Suppressor macrophage (primary cell): ENCODE measurements at places on chromosomes 4 and X.

- DNase-seq: peak; percentile 8
Measured at GRCh38 chrX:67351411-67351810, 192.4 kb upstream of the AR start.

DNA sequence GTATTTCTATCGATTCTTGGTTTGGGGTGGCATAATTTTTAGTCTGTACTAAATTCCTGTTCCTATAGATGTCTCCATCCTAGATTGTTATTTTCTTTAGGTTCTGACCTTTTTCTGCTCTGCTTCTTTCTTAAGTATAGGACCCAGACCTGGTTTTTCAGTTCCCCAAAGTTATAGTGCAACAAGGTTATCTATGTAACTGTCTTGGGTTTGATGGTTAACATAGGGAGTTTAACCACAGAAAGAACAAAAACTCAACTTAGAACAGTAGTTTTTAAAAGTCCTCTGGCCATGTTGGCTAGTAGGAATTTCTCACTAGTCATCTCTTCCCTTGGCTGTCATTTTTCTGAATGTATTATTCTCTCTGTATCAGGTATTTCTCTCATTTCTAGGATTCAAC, 38.8 kb upstream of the MAD2L1 start:
- no peak for DNase-seq

DNA sequence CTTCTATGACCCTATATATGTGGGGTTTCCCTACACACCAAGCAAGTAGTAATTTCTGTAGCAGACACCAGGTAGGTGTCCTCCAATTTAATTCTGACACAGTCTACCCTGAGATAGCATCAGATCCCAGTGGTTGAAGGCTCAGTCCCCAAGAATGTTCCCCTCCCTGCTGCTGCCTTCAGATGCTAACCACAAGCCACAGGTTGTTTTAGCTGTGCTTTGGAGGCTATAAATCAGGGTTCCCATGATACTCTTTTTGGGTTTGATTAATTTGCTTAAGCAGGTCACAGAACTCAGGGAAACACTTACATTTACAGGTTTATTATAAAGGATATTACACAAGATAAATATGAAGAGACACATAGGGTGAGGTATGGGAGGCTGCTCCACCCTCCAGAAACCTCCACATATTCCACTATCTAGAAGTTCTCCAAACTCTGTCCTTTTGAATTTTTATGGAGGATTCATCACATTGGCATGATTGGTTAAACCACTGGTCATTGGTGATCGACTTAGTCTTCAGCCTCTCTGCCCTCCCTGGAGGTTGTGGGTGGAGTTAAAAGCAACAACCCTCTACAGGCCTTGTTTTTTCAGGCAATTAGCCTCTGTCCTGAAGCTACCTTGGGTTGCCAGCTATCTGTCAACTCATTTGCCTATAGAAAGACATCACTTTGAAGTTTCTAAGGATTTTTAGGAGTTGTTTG, 50.8 kb downstream of the GRIA2 start:
- no peak for DNase-seq

- DNase-seq: no peak
Measured at GRCh38 chr4:118346495-118346894, 6.3 kb downstream of the PRSS12 start.

DNA sequence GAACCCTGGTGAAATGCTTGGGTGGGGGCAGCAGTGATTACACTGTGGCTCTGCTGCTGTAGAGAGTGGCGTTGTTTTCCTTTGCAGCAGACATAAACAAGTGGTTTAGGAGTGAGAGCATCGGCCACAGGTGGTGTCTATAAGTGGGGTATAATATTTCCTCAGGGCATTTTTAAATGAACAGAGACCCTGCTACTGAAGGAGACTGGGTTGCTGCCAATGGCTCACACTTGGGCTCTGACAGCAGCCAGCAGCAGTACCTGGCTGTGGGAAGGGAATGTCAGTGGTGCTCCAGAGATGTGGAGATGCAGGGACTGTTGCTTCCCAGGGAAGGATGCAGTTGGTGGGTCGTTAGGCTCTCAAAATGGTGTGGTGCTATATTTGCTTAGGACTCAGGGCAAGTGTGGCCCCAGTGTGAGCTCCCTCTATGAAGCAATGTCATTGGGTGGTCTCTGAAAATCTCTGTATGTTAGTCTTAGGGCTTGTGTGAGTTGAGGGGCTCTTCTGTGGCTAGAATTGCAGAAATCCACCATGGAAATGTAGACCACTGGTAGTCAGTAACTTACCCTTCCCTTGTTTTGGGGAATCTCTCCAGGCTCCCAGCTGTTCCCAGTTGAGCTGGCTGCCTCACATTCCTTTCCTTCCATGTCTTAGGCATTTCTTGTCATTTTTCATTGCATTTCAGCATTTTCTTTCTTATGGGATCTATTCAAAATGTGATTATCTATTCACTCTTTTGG, 1023.0 kb upstream of the GRID2 start:
- no peak for DNase-seq

DNA sequence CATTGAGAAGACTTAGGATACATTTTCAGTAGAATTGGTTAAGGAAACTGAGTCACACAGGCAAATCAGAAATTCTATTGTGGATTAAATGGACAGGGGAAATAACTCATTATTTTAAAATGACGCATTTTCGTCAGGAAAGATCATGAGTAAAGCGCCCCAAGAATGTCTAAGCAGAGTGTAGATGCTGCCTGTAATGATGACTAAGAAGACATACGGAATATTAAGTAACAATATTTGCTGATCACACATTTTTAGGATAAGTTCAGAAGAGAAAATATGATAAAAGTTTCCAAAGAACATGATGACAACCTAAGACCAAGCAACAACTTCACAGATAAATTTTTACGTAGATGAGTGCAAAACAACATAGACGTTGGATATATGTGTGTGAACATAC, 596.3 kb upstream of the TENM3 start:
- no peak for DNase-seq

GRCh38 chr4:2767705-2768074, 11.6 kb upstream of the TNIP2 start:
- DNase-seq: no peak

DNA sequence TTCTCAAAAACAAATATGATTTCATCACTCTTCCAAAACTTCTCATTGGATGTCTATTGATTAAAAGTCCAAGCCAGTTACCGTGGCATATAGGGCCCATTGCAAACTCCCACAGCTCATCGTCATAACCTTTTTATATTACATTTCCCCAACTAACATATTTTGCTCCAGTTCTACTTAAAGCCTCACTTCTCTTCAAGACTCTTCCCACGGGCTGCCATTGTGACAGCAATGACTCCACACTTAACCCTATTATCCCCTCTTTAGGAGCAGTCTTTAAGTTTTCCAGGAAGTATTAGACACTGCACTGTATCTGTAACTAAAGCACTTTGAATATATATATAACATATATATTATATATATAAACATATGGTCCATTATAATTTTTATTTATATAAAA, 44.5 kb downstream of the DTHD1 start:
- DNase-seq: peak; percentile 86

DNA sequence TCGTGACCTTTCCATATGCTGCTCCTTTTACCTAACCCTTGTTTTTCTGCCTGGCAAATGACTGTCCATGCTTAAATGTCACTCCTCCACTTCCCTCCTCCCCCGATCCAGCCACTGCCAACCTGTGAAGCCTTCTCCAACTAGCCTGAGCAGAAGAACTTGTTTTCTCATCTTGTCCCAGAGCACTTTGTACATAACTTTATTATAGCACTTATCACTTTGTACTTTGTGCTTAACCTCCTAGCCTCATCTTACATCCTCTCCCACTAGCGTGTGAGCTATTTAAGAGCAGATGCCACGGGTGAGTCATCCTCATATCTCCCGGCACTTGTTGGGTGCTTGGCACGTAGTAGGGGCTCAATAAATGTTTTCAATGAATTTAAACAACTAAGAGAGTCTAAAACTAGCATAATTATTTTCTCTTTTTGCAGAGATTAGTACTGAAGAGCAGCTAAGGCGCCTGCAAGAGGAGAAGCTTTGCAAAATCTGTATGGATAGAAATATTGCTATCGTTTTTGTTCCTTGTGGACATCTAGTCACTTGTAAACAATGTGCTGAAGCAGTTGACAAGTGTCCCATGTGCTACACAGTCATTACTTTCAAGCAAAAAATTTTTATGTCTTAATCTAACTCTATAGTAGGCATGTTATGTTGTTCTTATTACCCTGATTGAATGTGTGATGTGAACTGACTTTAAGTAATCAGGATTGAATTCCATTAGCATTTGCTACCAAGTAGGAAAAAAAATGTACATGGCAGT, 46.9 kb downstream of the XIAP start:
- DNase-seq: no peak

DNA sequence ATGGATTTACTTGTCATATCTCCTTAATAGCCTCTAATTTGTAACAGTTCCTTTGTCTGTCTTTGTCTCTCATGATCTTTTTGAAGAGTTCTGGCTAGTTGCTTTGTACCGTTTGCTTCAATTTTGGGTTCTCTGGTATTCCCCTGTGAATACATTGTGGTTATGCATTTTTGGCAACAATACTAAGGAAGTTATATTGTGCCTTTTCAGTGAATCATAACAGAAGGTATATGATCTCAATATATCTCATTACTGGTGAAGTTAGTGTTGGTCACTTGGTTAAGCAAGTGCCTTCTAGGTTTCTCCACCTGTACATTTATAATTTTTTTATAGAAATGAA, 48.6 kb downstream of the DCLK2 start:
- peak; percentile 22 for DNase-seq

DNA sequence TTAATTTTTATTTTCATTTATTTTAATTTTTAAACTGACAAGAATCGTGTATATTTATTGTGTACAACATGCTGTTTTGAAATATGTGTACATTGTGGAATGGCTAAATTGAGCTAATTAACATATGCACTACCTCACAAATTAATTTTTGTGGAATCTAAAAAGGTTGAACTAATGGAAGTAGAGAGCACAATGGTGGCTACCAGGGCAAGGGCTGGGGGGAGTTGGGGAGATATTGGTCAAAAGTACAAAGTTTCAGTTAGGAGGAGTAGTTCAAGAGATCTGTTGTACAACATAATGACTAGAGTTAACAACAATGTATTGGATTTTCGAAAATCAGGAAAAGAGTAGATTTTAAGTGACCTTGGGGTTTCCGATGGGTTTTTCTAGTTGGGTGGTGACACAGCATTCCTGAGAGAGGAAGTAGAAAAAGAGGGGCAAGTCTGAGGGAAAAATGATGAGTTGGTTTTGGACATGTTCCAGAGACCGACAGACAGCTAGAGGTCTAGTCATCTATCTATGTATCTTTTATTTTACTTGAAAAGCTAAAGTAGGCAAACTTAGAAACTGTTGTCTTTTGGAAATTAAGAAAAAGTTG, 23.2 kb downstream of the APOO start:
- DNase-seq: peak; percentile 80

DNA sequence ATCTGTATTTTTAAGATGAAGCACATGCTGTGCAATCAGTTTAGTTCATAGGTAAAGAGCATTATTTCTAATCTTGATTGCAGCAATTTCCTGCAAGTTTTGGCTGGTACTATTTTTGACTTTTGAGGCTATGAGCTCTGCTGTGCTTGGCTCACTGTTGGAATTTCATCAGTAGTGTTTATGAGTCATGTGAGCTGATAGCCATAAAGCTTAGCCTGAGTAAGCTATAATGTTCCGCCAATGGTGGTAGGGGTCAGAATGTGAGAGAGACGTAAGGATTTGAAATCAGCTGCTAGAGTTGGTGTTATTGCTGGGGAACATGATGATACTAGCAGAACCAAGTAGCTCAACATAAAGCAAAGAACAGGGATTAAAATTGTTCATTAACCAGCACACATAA, 590.9 kb upstream of the GNPDA2 start:
- no peak for DNase-seq

GRCh38 chrX:106718709-106719108, 7.8 kb upstream of the RNF128 start:
- no peak for DNase-seq

DNA sequence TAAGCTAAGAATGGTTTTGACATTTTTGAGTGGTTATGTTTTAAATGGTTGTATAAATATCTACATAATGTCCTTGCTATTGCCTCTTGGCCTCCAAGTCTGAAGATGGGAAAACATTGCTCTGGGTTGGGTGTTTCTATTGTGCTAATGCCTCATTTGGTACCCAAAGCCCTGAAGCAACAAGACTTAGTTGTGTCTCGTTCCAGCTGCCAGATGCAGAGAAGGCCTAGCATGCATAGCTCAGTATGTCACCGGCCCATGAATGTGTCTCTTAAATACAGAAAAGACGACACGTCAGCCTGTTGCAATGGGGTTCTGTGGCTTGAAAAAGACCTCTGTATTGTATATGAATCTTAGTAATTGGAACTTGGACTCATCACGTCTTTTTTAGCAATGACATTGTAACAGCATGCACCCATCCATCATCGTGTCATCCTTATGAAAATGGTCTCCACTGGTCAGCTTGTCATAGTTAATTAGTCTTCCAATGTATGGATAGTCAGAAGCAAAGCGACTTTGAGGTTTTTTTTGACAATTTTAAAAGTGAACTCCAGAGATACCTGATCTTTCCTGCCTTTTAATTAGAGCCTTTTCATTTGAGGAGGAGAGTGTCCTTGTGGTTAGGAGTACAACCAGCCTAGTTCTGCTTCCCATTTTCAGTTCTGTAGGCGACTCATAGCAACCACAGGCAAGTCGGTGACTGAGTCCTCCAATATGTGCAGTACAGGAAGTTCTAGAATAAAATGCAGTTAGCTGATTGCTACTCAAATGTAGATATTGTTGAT, 126.4 kb upstream of the GATB start:
- DNase-seq: peak; percentile 65

DNA sequence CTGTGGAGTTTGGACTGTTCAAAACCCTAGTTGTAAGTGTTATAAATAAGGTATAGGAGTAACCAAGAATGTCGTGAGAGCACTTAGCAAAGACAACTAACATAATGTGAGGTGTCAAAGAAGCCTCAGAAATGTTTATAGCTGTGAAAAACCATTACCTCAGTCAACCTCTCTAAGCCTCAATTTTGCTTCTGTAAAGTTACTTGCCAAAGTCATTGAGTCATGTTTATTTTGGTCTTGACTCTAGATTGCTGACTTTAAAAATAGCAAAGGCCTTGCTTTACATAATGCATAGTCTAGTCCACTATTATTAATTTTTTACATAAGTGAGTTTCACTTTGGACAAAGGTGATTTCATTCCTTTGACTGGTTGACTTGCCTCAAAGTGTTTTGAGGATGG, 257.6 kb upstream of the CXXC4 start:
- DNase-seq: no peak

DNA sequence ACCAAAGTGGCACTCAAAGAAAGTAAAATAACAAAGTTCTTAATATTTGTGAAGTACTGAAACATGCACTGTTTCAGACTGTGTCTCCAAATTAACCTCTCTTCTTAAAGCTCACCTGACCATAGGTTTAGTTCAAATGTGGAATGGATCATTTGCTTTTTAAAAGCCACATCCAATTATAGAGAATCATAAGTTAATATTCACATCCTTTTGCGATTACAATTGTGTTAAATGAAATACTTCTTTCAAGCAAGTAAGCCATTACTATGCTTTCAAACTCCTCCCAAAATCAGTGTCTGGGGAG, 95.3 kb upstream of the PTPN13 start:
- no peak for DNase-seq

GRCh38 chr4:158605393-158605792, 66.3 kb downstream of the C4orf46 start:
- DNase-seq: no peak

GRCh38 chr4:155468282-155468681, 91.5 kb upstream of the MAP9 start:
- no peak for DNase-seq
